Foreskin melanocyte (primary cell): ENCODE measurements at places on chromosomes 2 and 18.
A peak's percentile ranks its signal among the peaks of the same experiment; 100 is the strongest.

DNA sequence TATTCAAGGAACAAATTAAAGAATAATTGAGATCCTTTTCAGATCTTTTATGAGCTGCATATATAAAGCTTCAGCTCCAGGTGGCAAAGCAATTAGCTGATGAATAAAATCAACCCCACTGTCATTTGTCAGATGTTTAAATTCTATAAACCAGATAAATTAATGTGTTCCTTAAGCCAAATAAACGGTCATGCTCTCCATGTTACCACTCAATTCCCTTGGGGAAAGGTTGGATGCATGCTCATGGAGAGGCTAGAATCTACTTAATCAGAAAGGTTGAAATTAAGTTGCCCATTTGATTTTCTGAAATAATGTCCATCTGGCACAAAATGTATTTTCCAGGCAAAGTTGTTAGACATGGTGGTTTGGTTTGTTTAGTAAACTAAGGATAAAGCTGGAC lies 282.5 kb upstream of the SPRED2 start:
- DNase-seq: no peak

DNA sequence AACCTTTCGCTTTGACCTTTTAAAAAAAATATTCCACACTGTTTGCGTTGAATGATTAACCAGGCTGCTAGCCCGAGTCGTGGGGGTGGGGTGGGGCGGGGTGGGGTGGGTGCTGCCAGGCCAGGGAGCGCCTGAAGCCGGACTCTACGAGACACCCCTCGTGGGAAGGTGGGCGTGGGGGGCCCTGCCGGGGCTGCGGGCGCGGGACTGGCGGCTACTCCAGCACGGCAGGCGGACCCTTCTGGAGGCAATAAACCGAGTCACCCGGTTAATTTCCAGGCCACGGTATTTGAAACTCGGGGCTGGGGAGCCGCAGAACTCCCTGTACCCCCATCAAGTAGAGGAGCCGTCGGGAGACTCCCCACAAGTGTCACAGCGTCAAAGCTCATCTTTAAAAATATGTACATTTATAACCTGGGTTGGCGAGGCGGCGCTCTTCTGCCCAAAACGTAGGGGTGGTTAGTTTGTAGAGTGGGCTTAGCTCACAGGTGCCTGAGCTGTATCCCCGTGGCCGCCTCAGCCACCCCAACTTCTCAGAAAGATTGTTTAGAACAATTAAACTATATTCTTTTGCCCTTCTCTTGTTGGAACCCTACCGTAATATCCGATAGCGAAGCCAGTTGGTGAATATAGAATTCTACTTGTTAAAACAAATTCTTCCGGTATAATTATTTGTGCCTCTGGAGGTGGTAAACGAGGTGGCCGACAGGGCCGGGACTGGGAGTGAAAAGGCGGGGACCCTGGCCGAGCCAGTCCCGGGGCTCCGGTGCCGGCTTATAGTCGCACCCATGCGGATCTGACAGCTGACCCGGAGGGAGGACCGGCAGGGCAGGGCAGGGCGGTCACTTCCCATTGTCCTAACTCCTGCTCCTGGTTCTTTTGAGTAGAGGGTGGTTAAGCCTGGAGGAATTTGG lies 1.4 kb downstream of the B3GNT2 start:
- DNase-seq: no peak

DNA sequence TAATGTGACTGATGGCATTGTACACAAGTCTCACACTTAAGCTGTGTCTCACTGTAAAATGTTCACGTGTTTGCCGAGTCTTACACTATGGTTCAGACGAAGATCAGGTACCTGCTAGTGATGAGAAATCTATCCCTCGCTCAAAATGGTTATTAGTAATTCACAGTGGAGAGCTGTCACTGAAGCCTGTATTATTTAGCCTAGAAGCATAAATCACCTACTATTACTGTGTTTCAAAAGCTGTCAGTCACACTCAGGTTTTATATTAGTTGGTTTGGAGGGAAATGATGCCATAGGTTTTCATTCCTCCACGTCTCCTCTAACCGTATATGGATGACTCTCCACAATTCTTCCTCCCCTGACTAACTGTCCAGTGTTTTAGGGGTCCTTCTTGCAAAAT lies 292.4 kb upstream of the ZEB2 start:
- no peak for DNase-seq

GRCh38 chr2:134420920-134421319 lies 167.0 kb downstream of the MGAT5 start:
- DNase-seq: peak; percentile 77

DNA sequence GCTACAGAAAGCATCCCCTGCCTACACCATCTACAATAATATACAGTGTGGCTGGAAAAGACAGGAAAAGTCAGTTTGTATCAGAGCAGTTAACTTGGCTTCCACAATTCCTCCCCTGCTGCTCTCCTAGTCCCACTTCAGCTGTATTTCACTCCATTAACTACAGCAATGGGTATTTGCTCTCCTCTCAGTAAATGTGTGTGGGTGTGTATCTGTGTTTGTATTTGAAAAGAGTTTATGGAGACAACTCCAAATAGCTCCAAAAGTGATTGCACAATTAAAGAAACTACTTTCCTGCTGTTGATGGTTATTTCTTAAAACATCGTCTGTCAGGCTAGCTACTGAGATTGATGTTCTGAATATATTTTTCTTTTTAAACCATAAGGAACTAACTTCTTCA lies 333.7 kb upstream of the FIGN start:
- DNase-seq: no peak

- no peak for DNase-seq
These were observed 94.8 kb upstream of the ITGB6 start for GRCh38 chr2:160294889-160295288.

DNA sequence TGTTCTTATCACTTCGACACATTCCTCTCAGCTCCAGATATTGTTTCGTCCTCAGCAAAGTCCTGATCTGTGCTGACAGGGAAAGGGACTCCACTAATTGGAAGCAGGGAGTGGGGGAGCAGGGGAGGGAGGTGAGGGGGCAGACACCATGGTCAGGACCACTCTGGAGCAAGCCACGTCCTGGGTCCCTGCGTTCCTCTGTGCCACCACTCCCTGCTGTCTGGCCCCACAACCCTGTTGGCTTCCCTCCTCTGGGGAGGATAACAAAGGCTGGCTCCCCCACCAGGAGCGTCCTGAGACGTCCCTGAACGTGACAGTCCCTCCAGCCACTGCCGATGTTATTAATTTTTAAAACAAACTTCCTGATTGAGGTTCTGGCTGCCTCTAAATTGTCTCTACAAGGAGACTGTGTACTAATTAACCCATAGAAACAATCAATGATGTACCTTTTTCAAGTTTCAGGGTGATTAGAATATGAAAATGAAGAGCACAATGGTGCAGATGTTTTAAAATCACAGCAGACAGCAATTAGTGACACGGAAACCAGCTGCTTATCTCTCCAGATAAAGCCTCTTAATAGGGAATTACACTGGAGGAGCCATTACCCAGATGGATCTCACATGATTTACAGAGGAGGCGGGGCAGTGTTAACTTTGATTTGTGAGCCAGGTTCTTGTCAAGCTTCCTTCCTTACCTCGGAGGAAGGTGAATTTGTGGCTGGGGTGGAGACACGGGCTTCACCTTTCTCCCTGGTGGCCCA lies 257.5 kb downstream of the SETBP1 start:
- DNase-seq: no peak

DNA sequence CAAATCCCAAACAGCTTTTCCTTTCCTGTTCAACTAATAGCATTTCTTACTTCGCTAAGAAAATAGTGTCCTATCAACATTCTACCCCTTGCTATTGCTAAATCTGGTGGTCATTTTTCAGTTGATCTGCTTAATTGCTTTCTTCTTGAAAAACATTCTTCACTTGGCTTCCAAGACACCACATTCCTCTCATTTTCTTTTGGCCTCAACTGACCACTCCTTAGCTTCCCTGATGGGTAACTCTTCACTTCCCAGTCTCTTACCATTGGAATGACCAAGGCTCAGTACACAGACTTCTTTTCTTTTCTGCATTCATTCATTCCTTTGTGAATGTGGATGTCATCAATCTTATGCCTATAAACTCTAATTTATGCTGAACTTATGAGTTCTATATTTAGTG lies 230.8 kb upstream of the CDH2 start:
- DNase-seq: no peak

- DNase-seq: no peak
These were observed 11.3 kb downstream of the CNNM4 start for GRCh38 chr2:96771796-96772618.

DNA sequence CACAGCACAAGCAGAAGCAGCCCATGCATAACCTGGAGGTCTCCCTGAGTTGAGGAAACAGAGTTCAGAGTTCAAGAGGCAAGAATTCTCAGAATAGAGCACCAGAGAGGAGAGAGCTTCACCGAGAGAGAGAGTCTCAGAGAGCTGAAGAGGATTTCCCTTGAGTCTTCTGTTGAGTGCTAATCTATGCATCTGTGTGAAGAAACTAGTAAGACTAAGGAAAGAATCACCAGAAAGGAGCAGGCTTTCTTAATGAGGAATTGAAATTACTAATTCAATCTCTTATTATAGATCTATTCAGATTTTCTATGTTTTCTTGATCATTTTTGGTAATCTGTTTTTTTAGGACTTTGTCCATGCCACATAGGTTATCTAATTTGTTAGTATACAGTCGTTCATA lies 89.3 kb upstream of the CTAGE1 start:
- no peak for DNase-seq

DNA sequence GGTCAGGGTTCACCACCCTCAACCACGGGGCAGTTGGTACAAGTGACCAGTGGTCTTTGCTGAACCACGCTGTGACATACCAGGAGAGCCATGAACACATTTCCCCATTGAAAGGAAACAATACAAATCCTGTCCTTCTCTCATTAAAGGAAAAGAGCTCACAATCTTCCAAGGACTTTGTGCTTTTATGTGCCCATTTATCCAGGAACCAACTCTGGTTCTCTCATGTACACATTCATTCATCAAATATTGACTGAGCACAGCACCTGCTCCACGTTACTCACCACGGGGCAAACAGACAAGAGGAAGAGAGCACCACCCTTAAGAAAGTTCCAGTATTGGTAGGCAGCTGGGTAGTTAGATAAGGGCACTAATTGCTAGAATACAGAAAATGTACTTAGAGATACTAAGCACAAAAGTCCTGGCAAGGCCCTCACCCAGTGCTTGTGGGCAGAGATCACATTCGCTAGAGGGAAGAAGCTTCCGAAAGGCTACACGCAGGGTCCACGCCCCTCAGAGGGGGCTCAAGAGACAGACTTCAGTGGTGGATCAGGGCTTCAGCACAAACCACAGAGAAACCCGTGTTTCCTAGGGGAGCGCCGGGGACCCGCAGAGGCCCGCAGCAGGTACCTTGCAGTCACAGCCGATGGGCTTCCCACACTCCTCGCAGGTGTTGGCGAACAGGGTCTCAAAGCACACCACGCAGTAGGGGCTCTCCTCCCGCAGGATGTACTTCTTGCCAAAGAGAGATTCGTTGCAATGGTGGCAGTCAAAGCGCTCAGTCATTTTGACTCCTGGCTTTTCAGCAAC lies 12.9 kb downstream of the FHL2 start:
- DNase-seq: no peak

DNA sequence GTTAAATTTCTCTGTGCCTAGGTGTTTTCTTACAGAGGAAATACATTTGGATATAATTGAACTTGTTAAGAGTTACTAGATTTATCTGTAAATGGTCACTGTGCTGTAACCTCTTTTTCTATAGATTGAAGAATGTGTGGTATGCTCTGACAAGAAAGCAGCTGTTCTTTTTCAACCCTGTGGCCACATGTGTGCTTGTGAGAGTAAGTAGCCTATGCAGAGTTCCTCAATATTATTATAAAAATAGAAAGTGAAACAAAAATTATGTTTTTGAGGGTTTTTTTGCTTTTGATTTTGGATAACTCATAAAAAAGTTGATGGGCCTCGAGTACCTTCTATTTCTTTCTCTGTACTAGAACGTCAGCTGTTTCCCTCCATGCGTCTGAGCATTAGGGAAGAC lies 112.4 kb downstream of the MIB1 start:
- DNase-seq: no peak

GRCh38 chr2:128449226-128450061 lies 130.8 kb upstream of the HS6ST1 start:
- no peak for DNase-seq

DNA sequence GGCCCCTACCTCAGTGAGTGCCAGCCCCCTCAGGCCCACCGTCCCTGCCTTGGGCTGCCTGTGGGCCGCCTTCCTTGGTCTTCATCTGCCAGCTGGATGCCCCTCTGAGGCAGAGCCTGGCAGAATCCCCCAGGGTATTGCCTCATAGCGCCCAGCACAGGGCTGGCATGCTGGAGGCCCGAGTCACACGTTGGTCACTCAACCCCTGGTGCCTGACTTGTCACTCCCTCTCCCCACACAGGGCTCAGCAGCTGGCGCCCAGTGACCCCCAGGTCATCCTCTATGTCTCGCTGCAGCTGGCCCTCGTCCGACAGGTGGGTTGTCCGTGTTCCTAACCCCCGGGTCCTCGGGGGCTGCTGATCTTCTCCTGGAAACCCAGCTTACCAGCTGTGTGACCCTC lies 108.4 kb upstream of the MCFD2 start:
- DNase-seq: no peak

GRCh38 chr2:137771064-137771463 lies 193.2 kb upstream of the HNMT start:
- DNase-seq: no peak

DNA sequence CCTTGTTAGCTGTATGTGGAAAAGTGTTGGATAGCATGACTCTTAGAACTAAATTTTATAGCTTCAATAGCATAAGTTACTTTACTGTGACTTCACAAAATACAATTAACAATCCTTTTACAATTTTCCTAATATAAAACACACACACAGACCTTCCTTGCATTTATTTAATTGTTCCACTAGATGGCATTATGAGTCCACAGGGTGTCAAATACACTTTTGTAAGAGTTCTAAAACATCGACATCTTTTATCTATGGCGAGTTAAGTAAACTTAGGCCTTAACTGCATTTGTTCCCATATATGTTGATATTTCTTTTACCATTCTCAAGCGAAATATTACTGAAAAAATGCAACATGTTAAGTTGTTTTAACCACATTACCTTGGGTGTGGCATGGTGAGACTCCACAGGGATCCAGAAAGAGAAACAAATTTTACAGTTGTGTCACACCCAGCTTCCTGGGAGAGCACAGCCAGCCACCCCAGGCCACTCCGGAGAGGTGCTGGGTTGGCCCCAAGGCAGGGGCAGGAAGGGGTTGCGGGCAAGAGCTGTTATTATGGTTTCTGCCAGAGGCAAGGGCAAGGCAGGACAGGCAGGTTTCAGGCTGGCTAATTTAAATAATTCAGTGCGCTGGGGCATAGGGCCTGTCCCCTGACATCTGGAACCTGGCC lies 312.4 kb upstream of the MC4R start:
- no peak for DNase-seq

GRCh38 chr18:50422286-50422898 lies 47.5 kb downstream of the SKA1 start:
- DNase-seq: no peak

DNA sequence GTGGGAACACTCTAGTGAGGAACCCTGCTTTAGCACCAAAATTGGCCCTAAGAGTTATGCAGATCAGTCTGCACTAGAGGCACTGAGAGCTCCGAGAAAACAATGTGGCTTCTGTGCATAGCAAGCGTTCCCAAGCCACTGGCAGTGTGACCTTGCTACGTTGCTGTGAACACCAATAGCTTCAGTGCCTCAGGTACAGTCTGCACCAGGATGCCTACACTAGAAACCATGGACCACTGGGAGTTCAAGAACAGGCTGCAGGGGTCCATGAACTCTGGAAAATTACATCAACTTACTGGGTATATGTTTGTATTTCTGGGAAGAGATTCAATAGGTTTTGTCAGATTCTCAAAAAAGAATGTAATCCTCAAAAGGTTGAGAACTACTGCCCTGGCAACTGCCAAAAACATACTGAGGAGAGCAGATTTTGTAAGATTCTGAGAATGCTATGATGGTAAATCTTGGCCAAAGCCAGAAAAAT lies 18.3 kb upstream of the SP3 start:
- DNase-seq: no peak
